ENCODE measurements at places on chromosomes 7 and 10. TPM values are rescaled to one million over a fixed set of nuclear protein-coding genes. Genes with fewer than 3 reads are reported as not detected.

- DNase-seq: no peak
These were observed at the start of gene ANTXRL for GRCh38 chr10:46286991-46287693. Gene ANTXRL (plus strand): TSS chr10:46286997. CDS start chr10:46287263, 266 bp downstream.

GRCh38 chr7:127629268-127629854, 11.4 kb upstream of the PAX4 start:
- no peak for DNase-seq

CYP2C9 gene
- 4.8 TPM for polyA plus RNA-seq

- no peak for DNase-seq
These were observed 17.0 kb downstream of the OPN1SW start for GRCh38 chr7:128758553-128758952.

GRCh38 chr7:55065079-55065478, 46.3 kb downstream of the EGFR start:
- DNase-seq: no peak

GRCh38 chr7:14432924-14433323, 443.5 kb upstream of the ETV1 start:
- no peak for DNase-seq
